Osteocyte (in vitro differentiated cells): ENCODE measurements at places on chromosomes 16 and 17. TPM values are rescaled to one million over a fixed set of nuclear protein-coding genes. Genes with fewer than 3 reads are reported as not detected.

DNA sequence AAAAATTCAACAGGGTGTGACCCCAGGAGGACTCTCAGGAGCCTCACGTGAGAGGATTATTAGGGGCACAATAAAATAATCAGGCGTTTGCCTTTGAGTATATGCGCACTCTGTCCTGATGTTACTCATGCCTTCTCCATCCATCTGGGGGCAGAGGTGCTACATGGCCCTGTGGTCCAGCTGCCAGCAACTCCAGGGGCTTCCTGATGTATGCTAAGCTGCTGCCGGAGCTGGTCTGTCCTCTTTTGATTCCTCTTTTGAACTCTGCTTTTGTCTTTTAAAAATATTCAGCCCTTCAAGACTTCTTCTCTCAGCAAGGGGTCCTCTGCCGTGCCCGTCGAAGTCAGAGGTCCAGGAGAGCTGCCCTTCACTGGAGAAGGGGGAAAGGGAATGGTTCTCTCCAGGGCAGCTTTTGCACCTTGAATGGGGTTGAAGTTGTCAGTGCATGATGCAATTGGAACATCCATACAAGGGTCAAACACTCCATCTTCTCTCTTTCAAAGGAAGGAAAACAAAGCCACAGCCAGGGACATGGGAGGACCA, 431.4 kb downstream of the SHISA9 start:
- H3K4me3 ChIP-seq: no peak overlapping the region
- H3K4me1 ChIP-seq: no peaks in the 10 kb centered on the region
- no peak overlapping the region for H3K27ac ChIP-seq
- H3K36me3 ChIP-seq: no peaks in the 10 kb centered on the region

DNA sequence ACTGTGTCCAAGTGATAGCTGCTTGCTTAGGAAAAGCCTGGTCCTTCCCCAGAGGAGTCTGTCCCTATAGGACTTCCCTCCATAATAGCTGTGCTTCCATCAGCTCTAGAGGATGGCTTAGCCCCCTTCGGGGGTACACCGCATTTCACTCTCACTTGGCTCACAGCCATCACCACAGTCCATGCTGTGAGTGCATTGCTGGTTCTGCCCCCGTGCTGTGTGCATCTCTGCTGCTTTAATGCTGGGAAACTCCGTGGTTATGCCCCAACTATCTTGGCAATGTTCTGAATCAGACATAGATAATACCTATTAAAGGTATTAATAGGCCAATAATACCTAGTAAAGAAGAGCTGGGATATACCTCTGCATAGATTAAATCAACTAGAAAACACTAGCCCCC, 58.3 kb downstream of the SIAH1 start:
- DNase-seq: no peak
- H3K4me1 ChIP-seq: peaks cover 37% of the 10 kb centered on the region
- no peaks in the 10 kb centered on the region for H3K27me3 ChIP-seq

GRCh38 chr17:71203953-71204352, 916.9 kb upstream of the SOX9 start:
- H3K4me1 ChIP-seq: no peaks in the 10 kb centered on the region
- H3K27me3 ChIP-seq: no peaks in the 10 kb centered on the region
- no peak overlapping the region for H3K4me3 ChIP-seq
- no peak overlapping the region for H3K27ac ChIP-seq
- H3K36me3 ChIP-seq: no peaks in the 10 kb centered on the region
- no peak for DNase-seq

GRCh38 chr17:77441130-77441920, 300.6 kb downstream of the SEC14L1 start:
- peak overlapping the region; percentile 51 for H3K4me3 ChIP-seq
- H3K36me3 ChIP-seq: no peaks in the 10 kb centered on the region
- no peak for DNase-seq
- peak overlapping the region; percentile 84 for H3K27ac ChIP-seq

DNA sequence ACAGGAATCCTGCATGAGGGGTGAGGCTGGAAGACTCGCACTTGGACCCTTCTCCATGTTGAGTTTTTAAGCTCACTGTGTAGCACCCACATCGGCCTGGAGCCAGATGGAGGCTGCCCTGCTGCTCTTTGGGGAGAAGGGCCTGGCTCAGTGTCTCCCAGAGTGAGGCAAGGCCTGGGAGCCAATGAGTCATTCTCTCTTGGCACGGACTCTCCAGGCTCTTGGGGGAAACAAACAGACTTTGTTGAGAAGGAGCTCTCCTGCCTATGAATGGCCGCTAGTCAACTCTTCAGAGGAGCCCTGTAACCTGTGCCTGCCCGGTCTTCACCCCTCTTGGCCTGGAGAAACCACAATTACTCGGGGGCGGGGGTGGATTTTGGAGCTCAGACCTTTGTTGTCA, 50.8 kb upstream of the MAF start:
- no peak overlapping the region for H3K4me3 ChIP-seq
- DNase-seq: no peak
- peaks cover 19% of the 10 kb centered on the region for H3K4me1 ChIP-seq
- H3K27ac ChIP-seq: no peak overlapping the region
- H3K27me3 ChIP-seq: no peaks in the 10 kb centered on the region

The DCTN5 gene
- total RNA-seq: 65.3 and 69.7 TPM in 2 replicates

DNA sequence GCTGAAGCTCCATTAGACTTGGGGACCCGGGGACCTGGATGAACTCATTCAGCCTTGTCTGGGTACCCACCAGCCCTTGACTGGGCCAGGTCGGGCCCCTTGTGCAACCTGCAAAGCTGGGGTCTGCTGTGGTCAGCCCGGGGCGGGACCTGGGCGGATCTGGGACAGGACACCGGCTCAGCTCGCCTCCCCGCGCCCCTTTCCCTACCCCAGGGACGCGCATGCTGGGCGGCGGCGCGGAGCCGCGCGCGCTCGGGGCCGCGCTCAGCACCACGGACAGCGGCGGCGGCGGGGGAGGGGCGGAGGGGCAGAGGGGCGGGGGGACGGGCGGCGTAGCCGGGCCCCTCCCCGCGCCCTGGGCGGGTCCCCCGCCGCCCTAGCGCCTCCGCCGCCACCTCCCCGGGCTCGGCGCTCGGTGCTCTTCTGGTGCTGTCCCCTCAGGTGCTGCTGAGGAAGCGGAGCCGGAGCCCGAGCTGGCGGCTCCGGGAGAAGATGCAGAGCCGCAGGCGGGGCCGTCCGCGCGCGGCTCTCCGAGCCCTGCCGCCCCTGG, 7.4 kb downstream of the ACD start:
- H3K27me3 ChIP-seq: peaks cover 18% of the 10 kb centered on the region
- H3K36me3 ChIP-seq: no peaks in the 10 kb centered on the region
- no peak overlapping the region for H3K4me3 ChIP-seq
- DNase-seq: no peak
- H3K4me1 ChIP-seq: peaks cover 5% of the 10 kb centered on the region

The HBQ1 gene
- total RNA-seq: not detected in 2 replicates

The CCR7 gene
- 0.21 TPM in 1 of 2 replicates, not detected in the other for total RNA-seq

GRCh38 chr17:78301821-78302213, 58.1 kb downstream of the SOCS3 start:
- no peaks in the 10 kb centered on the region for H3K36me3 ChIP-seq
- H3K4me1 ChIP-seq: peaks cover 8% of the 10 kb centered on the region
- H3K27me3 ChIP-seq: no peaks in the 10 kb centered on the region

The NUFIP2 gene
- 46.8 and 48.0 TPM in 2 replicates for total RNA-seq

- H3K4me1 ChIP-seq: peaks cover 32% of the 10 kb centered on the region
- peaks cover 4% of the 10 kb centered on the region for H3K36me3 ChIP-seq
- DNase-seq: no peak
- no peak overlapping the region for H3K27ac ChIP-seq
Observed at GRCh38 chr16:57476546-57477410, 9.5 kb downstream of the DOK4 start.

DNA sequence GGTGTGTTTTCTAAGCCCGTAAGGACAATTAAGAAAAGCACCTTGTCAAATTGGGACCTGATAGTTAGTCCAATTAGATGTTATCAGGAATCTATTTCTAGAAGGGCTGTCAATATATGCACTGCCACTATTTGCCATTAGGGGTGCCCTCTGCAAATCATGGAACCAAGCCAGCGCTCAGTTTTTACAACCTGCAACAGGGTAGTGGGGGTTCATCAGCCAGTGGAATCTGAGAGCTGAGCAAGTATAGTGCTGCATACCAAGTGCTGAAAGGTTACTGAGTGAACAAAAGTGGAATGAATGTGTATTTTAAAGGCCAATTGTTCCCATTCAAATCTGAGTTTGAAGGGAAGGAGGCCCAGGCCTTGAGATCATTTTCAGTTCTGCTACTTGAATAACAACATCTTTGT, 10.4 kb downstream of the PRR11 start:
- H3K4me1 ChIP-seq: peaks cover 8% of the 10 kb centered on the region
- no peaks in the 10 kb centered on the region for H3K36me3 ChIP-seq
- H3K27me3 ChIP-seq: no peaks in the 10 kb centered on the region
- peak overlapping the region; percentile 65 for H3K27ac ChIP-seq
- H3K4me3 ChIP-seq: no peak overlapping the region

The ATP2A1 gene
- 0.42 and 0.64 TPM in 2 replicates for total RNA-seq

The NPIPA2 gene
- 9.0 and 9.5 TPM in 2 replicates for total RNA-seq

The SLC5A11 gene
- total RNA-seq: not detected in 2 replicates

GRCh38 chr17:19978209-19978802, 678 bp upstream of the AKAP10 start:
- peak overlapping the region; percentile 92 for H3K4me3 ChIP-seq
- H3K4me1 ChIP-seq: peaks cover 26% of the 10 kb centered on the region
- peak overlapping the region; percentile 86 for H3K27ac ChIP-seq

The ZNF23 gene
- 7.6 and 10.5 TPM in 2 replicates for total RNA-seq

DNA sequence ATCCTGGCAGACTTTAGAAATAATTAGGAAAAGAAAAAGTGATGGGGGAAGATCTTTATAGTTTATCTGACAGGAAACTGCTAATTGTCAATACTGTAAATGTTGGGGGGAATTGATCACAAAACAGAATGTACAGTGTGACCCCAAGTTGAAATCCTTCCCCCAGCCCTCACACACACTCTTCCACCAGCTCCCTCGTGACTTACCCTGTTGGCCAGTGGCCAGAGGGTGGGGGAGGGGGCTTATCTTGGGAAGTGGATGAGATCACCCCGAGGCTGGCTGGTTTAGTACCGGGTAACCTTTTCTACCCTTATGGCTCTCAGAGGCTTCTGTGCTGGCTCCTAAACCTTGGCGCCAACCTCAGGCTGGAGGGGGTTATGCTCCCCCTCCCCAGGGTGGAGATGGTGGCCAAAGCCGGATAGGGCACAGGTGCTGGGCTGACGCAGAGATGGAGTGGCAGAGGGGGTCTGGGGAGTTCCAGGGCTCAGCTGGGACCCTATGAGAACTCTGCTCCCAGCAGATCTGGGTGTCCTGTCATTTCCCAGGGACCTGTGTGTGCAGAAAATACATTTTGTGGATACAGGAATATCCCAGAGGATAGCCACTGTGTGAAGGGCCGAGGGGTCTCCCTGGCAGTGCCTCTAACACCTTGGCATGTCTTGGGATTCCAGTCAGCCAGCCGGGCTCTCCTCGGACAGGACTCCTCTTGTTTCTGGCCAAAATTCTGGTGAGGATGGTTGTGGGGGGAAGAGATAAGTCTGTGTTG, 18.6 kb downstream of the CDH16 start:
- peak overlapping the region; percentile 52 for H3K27ac ChIP-seq
- no peaks in the 10 kb centered on the region for H3K27me3 ChIP-seq
- H3K4me1 ChIP-seq: peaks cover 16% of the 10 kb centered on the region
- no peaks in the 10 kb centered on the region for H3K36me3 ChIP-seq
- H3K4me3 ChIP-seq: no peak overlapping the region

The PROCA1 gene
- total RNA-seq: 2.1 and 3.0 TPM in 2 replicates

GRCh38 chr17:79954281-79955166, 81.1 kb downstream of the TBC1D16 start:
- no peaks in the 10 kb centered on the region for H3K27me3 ChIP-seq
- peaks cover 5% of the 10 kb centered on the region for H3K36me3 ChIP-seq
- peak overlapping the region; percentile 60 for H3K27ac ChIP-seq

DNA sequence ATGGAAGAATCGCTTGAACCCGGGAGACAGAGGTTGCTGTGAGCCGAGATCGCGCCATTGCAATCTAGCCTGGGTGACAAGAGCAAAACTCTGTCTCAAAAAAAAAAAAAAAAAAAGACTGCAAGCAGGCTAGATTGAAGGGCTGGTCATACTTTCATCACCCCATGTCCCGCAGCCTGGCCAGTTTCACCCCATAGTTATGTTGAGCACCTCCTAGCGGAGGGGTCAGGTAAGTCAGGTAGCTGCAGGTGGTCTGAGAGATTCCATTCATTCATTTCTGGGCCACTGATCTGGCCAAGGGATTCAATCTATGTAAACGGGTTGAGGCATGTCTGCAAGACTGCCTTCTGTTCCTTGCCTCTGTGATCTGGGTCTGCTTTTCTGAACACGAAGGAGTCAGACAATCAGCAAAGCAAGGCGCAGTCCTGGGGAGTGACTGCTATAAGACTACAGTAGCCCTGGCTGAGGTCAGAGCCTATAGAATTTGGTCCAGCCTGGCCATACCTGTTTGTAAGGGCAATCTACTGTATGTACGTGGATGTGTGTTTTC, 23.6 kb upstream of the BPTF start:
- H3K27ac ChIP-seq: no peak overlapping the region
- H3K4me1 ChIP-seq: no peaks in the 10 kb centered on the region
- DNase-seq: no peak

The NT5M gene
- total RNA-seq: 3.5 and 3.7 TPM in 2 replicates
